ENCODE measurements at places on chromosomes 7 and 10.

DNA sequence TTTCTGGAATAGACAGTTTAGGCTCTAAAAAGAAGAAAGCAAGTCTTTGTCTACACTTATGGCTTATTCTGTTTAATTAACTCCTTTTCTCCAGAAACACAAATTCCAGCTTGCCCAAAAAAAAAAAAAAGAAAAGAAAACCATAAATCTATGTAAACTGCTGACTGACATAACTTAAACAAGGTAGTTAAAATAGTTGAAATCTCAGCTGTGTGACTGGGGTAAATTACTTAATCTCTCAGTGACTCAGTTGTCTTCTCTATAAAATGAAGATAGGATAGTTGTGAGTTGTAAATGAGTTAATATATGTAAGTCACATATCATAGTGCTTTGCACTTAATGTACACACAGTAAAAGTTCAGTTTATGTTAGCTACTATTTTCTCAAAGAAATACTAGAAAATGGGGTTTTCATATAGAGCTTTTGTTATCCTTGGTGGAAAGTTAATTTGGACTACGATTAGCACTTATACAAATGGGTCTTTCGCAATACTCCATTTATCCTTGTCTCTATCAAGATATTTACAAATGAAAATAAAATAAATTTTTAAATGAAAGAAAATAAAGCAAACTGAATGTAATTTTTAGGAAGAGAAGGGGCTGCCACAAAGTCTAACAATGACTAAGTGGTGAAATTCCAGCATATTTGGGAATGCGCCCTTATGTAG, 200.9 kb downstream of the MBL2 start:
- no peak for DNase-seq

DNA sequence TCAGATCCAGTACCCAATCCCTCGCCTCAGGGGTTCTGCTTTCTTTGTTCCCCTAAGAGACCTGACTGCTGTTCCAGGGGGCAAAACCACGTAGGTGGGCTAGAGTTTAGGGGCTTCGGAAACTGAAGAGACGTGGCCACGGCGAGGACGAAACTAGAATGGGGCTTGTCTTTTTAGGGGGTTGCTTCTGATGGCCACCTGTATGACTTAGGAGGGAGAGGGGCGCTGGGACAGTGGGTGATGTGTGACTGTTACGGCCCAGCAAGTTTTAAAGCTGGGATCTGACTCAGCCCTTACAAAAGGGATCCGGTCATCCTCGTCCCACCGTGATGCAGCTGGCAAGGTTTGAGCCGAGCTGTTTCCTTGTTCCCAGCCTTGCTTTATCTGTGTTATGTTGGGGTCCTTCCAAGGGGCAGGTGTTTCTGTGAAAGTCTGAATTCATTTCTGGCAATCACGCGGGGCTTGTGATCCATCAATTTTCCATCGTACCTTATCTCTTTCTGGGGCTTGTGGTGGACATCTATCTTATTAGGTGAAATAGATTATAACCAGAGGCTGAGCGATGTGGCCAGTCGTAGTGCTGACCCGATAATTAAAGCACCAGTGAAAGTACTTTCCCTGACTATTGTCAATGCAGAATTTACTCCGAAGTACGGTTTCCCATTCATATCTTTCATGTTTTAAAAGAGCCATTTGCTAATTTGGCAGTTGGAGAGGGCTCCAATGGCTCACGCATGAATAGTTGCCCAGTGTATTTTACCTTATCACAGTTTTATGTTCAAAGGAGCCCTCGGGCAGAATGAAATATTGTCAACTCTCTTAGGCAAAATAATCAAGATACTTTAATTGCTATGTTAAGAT, 830 bp downstream of the MET start:
- DNase-seq = no peak

DNA sequence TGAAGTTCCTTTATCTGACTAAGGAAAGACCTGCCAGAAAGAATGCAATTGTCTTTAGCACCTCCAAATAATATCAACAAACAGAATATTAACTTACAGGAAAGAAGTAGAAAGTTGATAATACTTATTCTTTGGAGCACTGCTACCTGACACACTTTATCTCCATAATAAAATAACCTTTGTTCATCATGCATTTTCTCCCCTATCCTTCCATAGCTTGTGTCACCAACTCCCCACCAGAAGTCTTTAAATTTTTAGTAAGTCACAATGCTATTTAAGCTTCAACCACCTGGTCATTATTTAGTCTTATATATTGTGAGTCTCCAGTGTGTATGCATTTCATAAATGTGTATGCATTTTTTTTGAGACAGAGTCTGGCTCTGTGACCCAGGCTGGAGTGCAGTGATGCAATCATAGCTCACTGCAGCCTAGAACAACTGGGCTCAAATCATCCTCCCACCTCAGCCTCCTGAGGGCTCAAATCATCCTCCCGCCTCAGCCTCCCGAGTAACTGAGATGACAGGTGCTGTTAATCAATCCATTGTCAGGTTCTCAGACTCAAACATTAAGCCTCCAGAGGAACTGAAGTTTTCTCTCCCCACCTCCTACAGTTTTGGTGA, 7.3 kb upstream of the CYP3A43 start:
- DNase-seq = no peak

- no peak for DNase-seq
Observed at GRCh38 chr7:130960208-130960988, 226.4 kb upstream of the KLF14 start.

GRCh38 chr10:125783957-125784356, 8.3 kb upstream of the MMP21 start:
- DNase-seq = no peak

GRCh38 chr7:110454713-110455112, 636.2 kb upstream of the LRRN3 start:
- DNase-seq = no peak

DNA sequence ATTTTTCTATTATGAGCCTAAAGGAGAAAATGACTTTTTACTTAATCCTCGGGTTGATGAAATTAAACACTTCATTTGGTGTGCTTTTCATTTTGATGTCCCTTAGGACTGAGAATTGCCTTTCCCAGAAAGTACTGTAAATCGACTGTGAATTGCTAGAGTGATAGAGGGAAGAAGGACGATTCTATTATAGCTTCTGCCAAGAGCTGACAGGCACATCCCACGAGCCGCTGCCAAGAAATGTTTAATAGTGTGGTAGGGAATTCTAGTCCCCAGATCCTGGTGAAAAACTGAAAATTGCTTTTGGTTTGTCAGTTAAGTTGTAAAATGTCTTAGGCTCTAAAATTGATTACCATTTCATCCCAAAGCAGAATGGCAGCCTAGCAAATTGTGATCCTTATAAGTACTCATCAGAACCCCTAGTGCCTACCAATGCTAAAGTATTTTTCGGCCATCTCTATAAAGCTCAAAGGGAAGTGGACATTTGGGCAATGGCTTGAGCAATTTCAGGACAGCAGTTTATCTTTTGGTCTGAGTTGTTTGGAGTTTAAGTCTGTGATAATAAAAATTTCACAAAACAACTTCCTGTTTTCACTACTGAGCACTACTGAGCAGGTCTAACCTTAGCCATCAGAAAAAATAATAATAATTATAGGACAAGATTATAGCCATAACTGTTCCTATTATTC, 44.6 kb upstream of the HYCC1 start:
- no peak for DNase-seq

- DNase-seq = no peak
Observed at GRCh38 chr10:24730811-24731210, 7.1 kb upstream of the ARHGAP21 start.

GRCh38 chr10:106511917-106512316, 652.6 kb downstream of the SORCS1 start:
- DNase-seq = no peak

DNA sequence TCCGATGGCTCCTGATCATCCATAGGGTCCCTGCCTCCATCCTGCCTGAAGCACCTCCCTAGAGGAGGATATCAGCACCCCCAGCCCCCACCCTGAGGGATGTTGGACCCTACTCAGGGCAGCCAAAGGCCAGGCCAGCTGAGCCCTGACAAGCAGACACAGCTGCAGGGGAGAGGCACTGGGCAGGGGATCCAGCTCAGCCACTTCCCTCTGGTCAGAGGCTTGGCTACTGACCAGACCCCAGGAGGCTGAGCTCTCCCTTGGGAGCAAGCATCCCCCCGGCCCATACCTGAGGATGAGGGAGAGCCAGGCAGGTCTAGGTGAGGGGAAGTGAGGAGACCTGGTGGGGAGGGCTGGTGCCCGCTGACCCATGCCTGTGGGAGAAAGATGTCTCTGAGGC, 6.6 kb downstream of the LDB3 start:
- no peak for DNase-seq

GRCh38 chr7:33654676-33655075, 250.7 kb upstream of the BMPER start:
- no peak for DNase-seq

GRCh38 chr7:259751-260405, 30.1 kb upstream of the FOXL3 start:
- no peak for DNase-seq

GRCh38 chr10:34809796-34810195, 5.3 kb downstream of the PARD3 start:
- DNase-seq = no peak

GRCh38 chr10:20991526-20991925, 94.4 kb upstream of the NEBL start:
- no peak for DNase-seq

DNA sequence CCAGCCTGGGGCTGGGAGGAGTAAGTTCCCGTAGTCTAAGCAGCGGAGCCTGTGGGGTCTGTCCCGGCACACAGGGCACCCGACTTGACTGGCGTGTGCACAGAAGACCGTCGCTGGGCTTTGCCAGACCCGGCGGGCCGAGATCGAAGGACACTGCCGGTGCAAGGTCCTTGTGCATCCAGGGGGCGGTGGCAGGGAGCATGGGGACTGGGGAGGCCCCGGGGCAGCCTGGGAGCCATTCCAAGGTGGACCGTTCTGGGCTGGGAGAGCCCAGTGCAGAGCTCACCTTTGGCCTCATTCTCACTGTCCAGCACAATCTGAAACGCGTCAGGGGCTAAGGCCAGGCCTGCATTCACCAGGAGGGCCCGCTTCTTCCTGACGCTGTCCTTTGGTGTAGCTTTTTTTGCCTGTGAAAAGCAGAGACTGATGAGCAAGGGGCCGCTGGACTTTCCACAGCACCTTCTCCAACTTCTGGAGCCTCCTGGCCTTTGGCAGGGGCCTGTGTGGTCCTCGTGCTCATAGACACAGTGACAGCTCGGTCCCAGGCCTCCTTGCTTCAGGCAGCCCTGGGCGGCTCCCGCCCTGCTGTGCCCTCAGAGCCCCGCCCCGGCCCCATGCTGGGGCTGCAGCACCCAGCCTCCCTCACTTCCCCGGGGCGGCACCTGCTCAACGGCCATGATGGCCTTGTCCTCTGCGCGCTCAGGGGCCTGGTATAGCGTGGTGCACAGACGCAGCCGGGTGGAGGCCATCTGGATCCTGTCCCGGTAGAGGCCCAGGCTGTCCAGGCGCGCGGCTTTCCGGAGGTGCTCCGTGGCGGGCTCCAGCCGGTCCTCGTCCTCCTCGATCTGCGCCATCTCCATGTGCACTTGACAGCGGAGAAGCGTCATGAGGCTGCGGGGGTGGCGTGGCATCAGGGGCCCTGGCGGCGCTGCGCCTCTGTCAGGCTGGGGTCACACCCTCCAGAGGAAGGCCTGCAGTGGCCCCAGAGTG, 20.3 kb downstream of the CFAP46 start:
- DNase-seq = no peak

- no peak for DNase-seq
Observed at GRCh38 chr10:23060918-23061317, 34.5 kb upstream of the MSRB2 start.

- DNase-seq = no peak
Observed at GRCh38 chr10:129049501-129049900, 417.5 kb upstream of the MGMT start.

DNA sequence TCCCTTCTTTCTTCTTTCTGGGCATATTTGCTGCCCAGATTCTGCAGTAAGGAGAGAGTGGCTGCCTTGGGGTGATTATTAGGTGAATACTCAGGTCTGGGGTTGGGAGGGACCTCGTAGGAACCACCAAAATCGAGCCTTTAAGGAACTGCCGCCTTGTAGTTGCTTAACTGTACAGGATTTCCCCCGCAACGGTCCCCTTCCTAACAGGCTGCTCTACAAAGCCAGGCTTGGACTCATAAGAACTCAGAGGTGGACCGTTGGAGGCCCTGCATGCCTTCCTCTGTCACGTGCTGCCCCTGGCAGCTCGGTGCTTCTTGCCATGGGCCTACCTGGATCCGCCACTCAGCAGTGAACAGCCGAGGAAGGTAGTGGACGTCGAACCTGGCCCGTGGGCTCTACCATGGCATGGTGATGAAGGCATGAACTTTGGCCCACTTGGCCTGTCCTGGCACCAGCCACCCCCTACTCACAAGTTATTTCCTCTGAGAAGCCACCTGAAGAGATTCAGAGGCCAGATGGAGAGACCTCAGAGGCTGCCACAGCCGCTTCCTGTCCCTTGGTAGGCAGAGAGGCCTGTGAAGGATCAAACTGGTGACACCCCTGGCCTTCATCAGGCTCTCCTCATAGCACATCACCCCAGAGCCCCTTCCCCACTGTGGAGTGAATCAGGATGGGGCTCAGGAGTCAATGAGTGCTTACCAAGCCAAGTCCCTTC, 54.6 kb downstream of the NOD1 start:
- no peak for DNase-seq

DNA sequence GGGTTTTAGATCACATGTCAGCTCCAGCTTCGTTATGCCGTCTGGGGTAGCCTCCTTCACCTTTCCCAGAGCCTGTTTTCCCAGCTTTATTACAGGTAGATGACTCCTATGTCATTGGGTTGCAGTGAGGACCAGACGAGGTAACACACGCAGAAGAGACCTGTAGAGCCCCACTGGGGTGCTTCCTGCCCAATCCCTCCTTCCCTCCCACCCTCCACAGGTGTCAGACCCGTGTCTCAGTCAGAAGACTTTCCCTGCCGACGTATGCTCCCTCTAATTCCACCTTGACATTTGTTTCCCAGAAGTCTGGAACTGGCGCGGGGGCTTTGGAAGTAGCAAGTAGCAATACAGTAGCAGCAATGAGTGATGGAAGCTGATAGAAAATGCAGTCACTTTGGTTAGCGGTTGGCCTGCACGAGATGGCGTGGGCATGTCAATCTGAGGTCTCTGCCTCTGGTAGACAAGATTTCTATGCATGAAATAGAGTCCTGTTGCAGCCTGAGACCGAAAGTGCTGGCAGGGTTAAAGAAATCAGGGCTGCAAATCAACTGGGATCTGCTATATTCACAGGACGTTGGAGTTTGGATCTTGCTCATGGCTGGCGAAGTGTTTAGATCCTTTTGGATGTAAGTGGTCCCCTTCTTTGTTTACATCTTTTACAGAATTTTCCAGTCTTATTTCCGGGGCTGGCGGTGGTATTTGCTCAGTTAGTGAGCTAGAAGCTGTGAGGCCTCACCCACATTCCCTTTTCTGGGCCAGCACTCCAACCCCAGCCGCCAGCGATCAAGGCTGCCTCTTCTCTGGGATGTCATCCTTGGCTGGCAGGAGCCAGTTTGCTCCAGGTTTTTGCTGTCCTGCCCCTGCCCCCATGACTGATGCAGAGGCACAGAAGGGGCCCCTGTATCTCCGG, 78.3 kb upstream of the KMT2C start:
- DNase-seq = no peak

DNA sequence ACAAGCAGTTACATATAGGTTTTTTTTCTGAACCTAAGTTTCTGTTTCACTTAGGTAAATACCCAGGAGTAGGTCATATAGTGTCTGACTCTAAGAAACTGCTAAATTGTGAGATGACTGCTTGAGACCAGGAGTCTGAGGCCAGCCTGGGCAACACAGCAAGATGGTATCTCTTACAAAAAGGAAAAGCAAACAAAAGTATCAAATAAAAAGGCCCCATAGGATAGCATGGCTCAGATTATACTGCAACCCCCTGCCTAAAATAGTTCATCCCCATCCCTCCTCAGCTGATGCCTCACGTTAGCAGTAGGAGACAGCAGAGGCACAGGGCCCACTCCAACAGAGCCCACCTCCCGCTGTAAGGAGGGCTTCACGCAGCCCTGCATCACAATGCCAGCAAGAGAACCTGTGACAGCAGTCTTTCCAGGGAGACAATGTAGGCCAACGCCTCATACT, 90.3 kb downstream of the SRPK2 start:
- no peak for DNase-seq
